ENCODE measurements at places on chromosomes 1 and 21. TPM values are rescaled to one million over a fixed set of nuclear protein-coding genes. Genes with fewer than 3 reads are reported as not detected.

DNA sequence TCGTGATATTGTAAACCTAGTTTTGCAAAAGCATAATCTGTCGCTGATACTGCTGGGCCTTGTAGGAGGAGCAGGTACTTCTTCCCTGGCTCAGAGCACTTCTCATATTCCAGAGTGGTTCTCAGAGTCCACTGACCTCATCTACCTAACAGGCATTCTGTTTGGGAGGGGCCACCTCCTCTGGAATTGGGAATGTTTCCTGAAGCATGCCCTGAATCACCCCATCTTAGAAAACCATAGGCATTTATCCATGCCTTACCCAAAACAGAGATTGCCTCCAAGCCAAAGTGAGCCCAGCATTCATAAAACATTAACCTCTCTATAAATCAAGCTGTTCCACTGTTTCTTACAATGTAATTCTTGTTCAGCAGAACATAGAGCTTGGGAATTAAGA is 35.1 kb downstream of the SLC44A3 start:
- no peak for DNase-seq

GRCh38 chr1:32215629-32216480 is 6.3 kb downstream of the TMEM234 start:
- peak; percentile 72 for DNase-seq

DNA sequence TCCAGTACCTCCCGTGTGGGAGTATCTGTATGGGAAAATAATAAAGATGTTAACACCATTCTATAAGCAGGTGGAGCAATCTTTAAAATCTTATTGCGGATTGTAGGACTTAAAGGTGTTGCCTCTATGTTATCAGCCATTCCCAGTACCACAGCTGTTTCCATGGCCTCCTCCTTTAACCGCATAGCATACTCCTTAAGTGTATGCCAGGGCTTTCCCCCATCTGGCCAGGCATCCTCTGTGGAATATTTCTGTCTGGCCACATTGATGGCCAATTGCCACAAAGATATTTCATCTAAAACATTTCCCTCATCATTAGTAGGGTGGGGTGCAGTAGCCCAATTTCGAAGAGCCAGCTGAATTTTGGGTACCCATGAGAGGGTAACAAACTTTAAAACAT is 7.3 kb upstream of the STUM start:
- DNase-seq, result no peak

- DNase-seq, result no peak
These were observed 20.9 kb downstream of the PANK4 start for GRCh38 chr1:2505461-2505994.

The B3GALT2 gene
- polyA plus RNA-seq, result 0.80 TPM

The KRTAP21-2 gene
- not detected for polyA plus RNA-seq

The UMODL1 gene
- not detected for polyA plus RNA-seq

The IFNLR1 gene
- polyA plus RNA-seq, result 4.0 TPM

All from adrenal gland (tissue), 19 donors.